Stimulated activated CD4-positive, alpha-beta T cell treated with anti-CD3 and anti-CD28 coated beads, Interleukin-15, amount 100 ng/mL, for 1 hour (primary cell): ENCODE measurements at places on chromosomes 6 and 20.

GRCh38 chr20:40925829-40926510 lies 102.7 kb upstream of the TOP1 start:
- no peak for DNase-seq

DNA sequence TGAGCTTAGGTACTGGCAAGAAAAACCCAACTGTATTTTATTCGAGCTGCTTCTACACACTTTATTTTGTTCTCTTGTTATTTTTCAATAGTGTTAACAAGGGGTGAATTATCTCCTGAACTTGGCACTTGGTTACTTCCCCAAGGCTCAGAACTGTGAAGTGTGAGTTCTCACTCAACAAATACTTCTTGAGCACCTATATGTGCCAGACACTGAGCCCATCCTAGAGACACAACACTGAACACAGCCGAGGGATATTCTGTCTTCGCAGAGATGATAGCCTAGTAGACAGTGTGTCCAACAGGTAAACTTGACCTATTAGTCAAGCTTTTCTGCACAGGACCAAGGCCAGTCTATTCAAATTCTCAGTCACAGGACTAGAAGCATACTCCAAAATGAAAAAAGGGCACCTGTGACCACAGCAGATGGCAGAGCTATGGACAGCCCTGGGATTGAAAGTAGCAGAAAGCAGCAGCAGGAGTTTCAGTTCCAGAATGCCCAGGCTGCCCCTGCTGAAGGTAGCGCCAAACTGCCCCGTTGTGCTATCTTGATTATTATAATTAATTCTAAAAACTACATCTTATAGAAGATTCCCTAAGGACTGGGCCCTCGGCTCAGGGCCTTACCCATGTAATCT lies 77.8 kb upstream of the TAB2 start:
- no peak for DNase-seq

GRCh38 chr6:126054258-126054702 lies 67.9 kb downstream of the TRMT11 start:
- no peak for DNase-seq

- DNase-seq: no peak
These were observed 653.5 kb upstream of the PTCHD4 start for GRCh38 chr6:48764286-48765044.

GRCh38 chr6:164108092-164108491 lies 693.6 kb downstream of the QKI start:
- no peak for DNase-seq

- DNase-seq: no peak
These were observed 193.6 kb upstream of the SLC24A3 start for GRCh38 chr20:19018881-19019280.

GRCh38 chr20:2000285-2000684 lies 6.4 kb upstream of the PDYN start:
- DNase-seq: no peak

DNA sequence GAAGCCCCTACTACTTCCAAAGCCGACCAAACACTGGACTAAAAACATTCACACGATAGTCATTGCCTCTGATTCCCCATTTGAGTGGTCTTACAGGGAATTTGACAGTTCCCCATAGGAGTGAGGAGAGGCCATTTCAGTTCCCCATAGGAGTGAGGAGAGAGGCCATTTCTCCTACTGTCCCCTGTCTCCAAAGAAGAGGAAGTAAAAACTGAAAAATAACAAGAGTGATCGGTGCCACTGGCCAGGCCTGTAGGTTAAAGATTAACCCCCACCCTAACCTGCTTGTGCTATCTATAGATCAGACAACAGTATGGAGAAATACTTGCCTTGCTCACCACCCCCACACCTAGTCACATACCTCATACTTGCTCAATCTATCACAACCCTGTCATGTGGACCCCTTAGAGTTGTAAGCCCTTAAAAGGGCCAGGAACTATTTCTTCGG lies 204.0 kb upstream of the MOCS1 start:
- DNase-seq: no peak

- DNase-seq: no peak
These were observed 28.1 kb downstream of the COL11A2 start for GRCh38 chr6:33164176-33164575.

DNA sequence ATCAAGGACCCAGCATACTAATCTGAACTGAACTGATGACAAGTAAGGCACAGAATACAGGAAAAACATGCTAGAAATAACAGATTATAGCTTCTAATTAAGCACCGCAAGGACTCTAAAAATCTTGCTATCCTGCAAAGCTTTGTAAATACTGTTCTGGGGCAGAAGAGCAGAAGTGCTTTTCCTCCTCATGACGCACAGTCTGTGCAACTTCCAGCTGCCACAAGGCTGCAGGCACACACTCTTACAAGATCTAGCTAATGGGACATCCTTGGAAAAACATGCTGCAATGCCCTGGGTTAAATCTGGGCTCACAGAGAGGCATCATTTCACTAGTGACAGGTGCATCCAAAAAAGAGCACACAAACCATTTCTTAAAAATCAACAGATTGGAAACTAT lies 188.6 kb downstream of the GJA10 start:
- no peak for DNase-seq

GRCh38 chr20:7571101-7571500 lies 369.2 kb downstream of the HAO1 start:
- DNase-seq: no peak
